Stimulated activated CD4-positive, alpha-beta T cell treated with anti-CD3 and anti-CD28 coated beads, Interleukin-2, amount 100 ng/mL, for 48 hours (primary cell): ENCODE measurements at places on chromosomes 6 and 20.

DNA sequence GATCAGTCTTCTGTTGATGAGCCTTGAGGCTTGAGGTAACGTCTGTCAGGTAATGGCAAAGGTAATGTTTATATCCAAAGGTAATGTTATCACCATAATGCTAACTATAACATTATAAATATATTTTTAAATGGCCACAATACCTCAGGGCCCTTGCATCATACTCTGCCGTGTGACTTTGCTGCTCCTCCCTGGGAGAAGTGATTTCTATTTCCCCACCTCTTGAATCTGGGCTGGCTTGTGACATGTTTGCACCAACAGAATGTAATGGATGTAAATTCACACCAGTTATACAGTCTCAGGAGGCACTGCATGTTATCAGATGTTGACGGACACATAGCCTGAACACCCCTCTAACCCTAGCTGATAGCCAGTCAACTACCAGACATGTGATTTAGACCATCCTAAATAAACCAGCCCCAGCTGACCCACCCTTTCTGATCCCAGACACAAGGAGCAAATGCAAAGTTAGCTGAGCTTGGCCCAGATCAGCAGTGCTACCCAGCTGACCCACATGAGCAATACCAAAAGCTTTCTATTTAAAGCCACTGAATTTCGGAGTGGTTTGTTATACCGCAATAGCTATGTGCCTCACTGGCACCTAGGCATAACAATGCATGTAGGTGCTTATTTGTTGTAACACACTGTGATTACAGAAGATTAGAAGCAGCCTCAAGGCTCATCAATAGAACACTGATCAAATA is 93.8 kb upstream of the SIRPA start:
- no peak for DNase-seq

DNA sequence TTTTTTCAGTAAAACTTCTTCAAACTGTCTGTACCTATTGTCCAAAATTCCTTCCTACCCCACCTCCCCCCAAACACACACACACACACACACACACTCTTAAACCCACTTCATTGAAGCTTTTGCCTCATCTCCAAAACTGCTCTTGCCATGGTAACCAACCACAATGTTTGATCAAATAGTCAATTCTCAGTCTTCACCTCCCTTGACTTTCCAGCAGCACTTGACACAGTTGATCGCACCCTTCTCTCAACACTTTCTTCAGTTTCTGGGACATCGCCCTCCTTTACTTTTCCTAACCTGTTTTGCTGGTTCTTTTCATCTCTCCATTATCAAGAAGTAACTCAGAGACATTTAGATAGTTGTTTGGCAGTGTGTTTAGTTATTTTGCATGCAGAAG is 71.5 kb upstream of the COL21A1 start:
- DNase-seq = no peak

GRCh38 chr6:140976806-140977205 is 1155.9 kb upstream of the GJE1 start:
- DNase-seq = no peak

- DNase-seq = no peak
Observed at GRCh38 chr6:97067045-97067444, 142.5 kb downstream of the KLHL32 start.

GRCh38 chr20:52972190-52972937 is at the start of gene TSHZ2:
TSS of gene TSHZ2 (plus strand) at chr20:52972358. CDS start at chr20:52973294, 936 bp downstream.
- DNase-seq = peak; percentile 45

GRCh38 chr6:130858498-130859160 is 31.4 kb downstream of the SMLR1 start:
- no peak for DNase-seq
